Gastrocnemius medialis (tissue), 4 donors: ENCODE measurements at places on chromosomes 7 and 10. TPM values are rescaled to one million over a fixed set of nuclear protein-coding genes. Genes with fewer than 3 reads are reported as not detected.

- peak overlapping the region; percentile 64 for H3K27ac ChIP-seq
- no peaks in the 10 kb centered on the region for H3K36me3 ChIP-seq
- no peak overlapping the region for H3K4me3 ChIP-seq
- no peak for DNase-seq
- no peaks in the 10 kb centered on the region for H3K4me1 ChIP-seq
Observed at GRCh38 chr10:30048768-30049517, 10.4 kb downstream of the JCAD start.

DNA sequence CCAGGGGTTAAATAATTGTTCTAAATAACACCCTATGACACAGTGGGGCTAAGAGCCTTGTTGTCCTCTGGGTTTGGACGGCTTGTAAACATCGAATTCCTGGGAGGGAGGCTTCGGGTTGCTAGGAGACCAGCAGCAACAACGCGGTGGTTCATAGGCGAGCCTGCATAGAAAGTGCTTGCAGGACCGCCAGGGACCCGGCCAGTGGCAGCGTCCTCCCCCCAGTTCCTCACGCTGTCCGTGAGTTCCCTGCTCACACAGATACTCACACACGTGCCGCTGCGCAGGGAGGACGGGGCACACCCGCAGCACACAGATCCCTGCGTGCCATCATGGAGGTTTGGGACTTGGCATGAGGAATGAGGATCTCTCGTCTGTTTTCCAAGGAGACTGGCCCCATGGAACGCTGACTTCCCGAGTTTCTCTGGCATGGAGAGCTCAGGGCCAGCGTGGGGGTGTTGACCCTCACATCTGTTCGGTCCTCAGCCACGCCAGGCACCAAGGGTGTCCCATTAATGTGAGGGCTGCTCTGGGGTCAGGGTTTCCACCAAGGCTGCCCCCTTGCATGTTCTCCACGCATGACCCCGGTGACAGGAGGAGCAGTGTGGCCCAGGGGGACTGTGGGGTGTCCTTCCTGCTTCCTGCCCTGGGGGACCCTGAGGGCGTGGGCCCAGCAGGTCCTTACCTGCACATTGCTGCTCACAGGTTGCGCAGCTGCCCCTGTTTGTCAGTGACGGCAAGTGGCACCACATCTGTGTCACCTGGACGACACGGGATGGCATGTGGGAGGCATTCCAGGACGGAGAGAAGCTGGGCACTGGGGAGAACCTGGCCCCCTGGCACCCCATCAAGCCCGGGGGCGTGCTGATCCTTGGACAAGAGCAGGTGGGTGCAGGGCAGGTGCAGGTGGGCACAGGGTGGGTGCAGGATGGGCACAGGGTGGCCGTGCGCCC, 9.7 kb downstream of the NPTX2 start:
- no peaks in the 10 kb centered on the region for H3K36me3 ChIP-seq
- H3K4me1 ChIP-seq, result no peaks in the 10 kb centered on the region
- no peaks in the 10 kb centered on the region for H3K27me3 ChIP-seq
- H3K27ac ChIP-seq, result no peak overlapping the region

GRCh38 chr7:156979711-156980110, 30.2 kb downstream of the NOM1 start:
- no peaks in the 10 kb centered on the region for H3K4me1 ChIP-seq
- no peak overlapping the region for H3K27ac ChIP-seq
- H3K36me3 ChIP-seq, result no peaks in the 10 kb centered on the region
- no peak overlapping the region for H3K4me3 ChIP-seq
- no peak for DNase-seq

DNA sequence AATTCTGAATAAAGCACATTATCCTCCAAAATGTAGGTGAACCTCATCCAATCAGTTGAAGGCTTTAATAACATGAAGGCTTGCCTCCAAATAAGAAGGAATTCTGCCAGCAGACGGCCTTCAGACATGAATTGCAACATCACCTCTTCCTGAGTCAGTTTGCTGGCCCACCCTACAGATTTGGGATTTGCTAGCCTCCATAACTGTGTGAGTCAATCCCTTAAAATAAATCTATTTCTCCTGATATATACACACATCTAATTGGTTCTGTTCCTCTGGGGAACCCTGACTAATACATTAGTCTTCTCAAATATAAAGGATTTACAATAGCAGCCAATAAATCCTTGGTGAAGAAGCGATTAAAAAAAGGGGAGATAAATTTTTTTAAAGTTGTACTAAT, 34.8 kb upstream of the OSBPL3 start:
- H3K36me3 ChIP-seq, result no peaks in the 10 kb centered on the region
- H3K27ac ChIP-seq, result no peak overlapping the region
- no peak for DNase-seq
- H3K4me3 ChIP-seq, result no peak overlapping the region
- H3K27me3 ChIP-seq, result no peaks in the 10 kb centered on the region

DNA sequence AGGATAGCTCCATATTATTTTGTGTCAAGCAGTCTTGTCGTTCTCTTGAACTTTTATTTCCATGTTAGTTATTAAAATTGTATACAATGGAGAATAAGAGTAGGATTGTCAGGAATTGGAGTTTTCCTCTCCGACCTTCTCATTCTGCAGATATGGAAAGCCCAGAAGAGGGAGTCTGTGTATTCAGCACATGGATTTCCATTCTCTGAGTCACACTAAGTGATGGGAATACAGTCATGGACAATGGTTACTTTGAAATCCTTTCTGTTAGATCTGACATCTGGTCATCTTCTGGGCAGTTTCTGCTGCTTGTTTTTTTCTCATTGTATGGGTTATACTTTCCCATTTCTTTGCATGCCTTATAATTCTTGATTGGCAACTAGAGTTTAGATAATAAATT, 5.0 kb upstream of the TASOR2 start:
- DNase-seq, result no peak
- H3K36me3 ChIP-seq, result no peaks in the 10 kb centered on the region
- no peaks in the 10 kb centered on the region for H3K27me3 ChIP-seq
- H3K27ac ChIP-seq, result no peak overlapping the region
- H3K4me1 ChIP-seq, result no peaks in the 10 kb centered on the region
- H3K4me3 ChIP-seq, result no peak overlapping the region

DNA sequence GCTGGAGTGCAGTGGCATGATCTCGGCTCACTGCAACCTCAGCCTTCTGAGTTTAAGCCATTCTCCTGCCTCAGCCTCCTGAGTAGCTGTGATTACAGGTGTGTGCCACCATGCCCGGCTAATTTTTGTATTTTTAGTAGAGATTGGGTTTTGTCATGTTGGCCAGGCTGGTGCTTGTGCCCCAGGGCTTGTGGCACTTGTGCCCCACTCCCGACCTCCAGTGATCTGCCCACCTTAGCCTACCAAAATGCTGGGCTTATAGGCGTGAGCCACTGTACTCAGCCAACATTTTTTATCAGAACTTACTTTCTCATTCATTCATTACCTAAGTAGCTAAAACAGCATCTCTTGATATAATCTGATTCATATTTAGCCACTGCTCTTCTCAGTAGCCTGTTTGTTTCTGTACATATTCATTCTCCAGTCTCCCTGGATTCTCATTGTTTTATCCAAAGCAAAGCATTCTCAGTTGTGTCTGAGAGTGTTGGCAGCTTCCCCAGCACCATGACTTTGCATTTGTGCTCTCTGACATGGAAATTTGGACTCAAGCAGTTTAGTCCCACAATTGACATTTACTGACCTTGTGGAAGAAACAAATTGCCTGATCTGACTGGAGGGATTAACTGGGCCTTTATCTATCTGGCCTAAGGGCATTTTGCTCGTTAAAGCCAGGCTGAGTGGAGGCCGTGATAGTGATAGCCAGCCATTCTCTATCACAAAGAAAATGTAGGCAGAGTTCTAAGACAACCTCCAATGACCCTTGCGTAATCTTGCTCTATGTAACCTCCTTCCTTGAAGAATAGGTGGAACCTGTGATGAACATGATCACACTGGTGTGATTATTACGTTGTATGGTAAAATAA, 44.9 kb downstream of the AKR1B15 start:
- no peaks in the 10 kb centered on the region for H3K27me3 ChIP-seq
- DNase-seq, result peak; percentile 38
- H3K36me3 ChIP-seq, result no peaks in the 10 kb centered on the region

- peak overlapping the region; percentile 66 for H3K27ac ChIP-seq
- H3K36me3 ChIP-seq, result no peaks in the 10 kb centered on the region
Observed at GRCh38 chr7:131035088-131035770, 292.4 kb upstream of the MKLN1 start.

GRCh38 chr10:48284002-48284546, 9.6 kb upstream of the FRMPD2 start:
- no peak overlapping the region for H3K27ac ChIP-seq
- no peak overlapping the region for H3K4me3 ChIP-seq
- no peaks in the 10 kb centered on the region for H3K4me1 ChIP-seq
- peaks cover 3% of the 10 kb centered on the region for H3K27me3 ChIP-seq
- no peaks in the 10 kb centered on the region for H3K36me3 ChIP-seq

DNA sequence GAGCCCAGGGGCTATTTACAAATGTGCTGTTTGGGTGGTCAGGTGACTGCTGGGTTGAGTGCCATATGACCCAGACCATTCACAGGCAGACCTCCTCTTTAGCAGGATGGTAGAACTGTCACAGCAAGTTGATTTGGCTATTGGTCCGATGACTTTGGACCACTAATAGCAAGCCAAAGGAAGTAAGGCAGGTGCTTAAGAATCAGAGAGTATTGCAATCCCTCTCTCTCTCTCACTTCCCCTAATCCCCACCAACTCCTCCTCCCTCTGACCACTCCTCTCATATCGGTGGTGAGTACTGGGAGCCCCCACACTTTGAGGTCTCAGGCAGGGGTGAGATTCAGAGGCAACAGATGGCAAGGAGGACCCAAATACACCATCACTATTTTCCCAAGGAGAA, 165.3 kb downstream of the TRIL start:
- no peak overlapping the region for H3K27ac ChIP-seq
- no peaks in the 10 kb centered on the region for H3K4me1 ChIP-seq
- H3K4me3 ChIP-seq, result no peak overlapping the region
- no peak for DNase-seq
- no peaks in the 10 kb centered on the region for H3K36me3 ChIP-seq

DNA sequence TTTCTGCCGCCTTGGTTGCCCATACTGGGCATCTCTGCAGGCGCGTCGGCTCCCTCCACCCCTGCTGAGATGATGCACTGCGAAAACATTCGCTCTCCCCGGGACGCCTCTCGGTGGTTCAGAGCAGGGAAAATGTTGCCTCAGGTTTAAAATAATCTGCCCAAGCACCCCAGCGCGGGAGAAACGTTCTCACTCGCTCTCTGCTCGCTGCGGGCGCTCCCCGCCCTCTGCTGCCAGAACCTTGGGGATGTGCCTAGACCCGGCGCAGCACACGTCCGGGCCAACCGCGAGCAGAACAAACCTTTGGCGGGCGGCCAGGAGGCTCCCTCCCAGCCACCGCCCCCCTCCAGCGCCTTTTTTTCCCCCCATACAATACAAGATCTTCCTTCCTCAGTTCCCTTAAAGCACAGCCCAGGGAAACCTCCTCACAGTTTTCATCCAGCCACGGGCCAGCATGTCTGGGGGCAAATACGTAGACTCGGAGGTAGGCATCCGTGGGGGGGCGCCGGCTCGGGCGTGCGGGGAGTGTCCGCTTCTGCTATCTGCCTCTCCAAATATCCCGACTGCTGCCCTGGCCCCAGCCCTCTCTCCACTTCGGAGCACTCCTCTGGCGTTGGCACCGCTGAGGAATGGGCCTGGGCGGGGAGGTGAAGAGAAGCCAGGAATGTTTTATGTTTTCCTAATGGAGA, at the start of gene CAV1:
CAV1 (plus strand) TSS at position 428 of the 689 bp plus-strand sequence; CDS start at position 455, 27 bp downstream.
- no peaks in the 10 kb centered on the region for H3K27me3 ChIP-seq
- peak; percentile 58 for DNase-seq
- no peaks in the 10 kb centered on the region for H3K4me1 ChIP-seq
- peaks cover 4% of the 10 kb centered on the region for H3K36me3 ChIP-seq

The CYP3A4 gene
- total RNA-seq, result 2.2 TPM

The KCND2 gene
- 0.41 TPM for total RNA-seq

The WEE2 gene
- total RNA-seq, result not detected

The LOXL4 gene
- total RNA-seq, result 4.2 TPM

The NODAL gene
- total RNA-seq, result not detected

The ZNF804B gene
- total RNA-seq, result not detected

The EXOC6 gene
- 11.8 TPM for total RNA-seq
